ENCODE measurements at places on chromosomes 5 and 9.

- DNase-seq, result no peak
These were observed 51.4 kb downstream of the MRPL36 start for GRCh38 chr5:1748271-1748670.

- no peak for DNase-seq
These were observed 169.3 kb downstream of the PAX5 start for GRCh38 chr9:36864491-36865410.

DNA sequence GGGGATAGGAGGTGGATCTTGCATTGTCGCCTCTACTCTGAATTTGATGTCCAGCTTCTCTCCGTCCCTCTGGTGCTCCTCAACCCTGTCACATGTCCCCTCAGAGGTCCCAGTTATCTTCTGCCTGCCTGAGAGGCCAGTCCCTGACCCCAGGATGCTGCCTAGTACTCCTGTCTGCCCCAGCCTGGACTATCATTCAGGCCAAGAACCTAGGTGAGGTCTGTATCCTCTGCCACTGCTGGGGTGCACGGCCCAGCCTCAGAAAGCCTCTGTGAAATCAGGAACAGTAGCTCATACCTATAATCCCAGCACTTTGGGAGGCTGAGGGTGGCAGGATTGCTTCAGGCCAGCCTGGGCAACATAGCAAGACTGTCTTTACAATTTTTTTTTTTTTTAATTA is 8.6 kb downstream of the SPINK4 start:
- no peak for DNase-seq

DNA sequence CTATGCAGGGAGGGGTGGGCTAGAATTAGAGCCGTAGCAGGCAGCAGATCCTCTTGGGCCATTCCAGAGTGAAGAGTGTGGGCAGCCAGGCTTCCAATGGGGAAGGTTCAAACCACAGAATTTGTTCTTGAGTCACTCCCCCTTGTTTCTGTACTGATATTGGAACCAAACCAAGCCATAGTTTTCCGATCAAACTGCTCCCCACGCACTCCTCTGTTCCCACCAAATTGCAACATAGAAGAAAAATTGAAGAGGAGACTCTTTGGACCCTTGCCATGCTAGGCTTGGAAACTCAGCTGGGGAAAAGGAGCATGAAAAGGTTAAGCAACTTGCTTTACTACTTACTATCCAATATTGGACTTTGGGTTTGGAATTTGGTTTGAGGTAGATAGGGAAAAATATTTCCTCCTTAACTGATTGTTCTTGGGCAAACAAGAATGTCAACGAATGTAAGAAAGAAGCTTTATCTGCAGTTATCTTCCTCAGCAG is 165.8 kb upstream of the NR3C1 start:
- DNase-seq, result no peak

GRCh38 chr9:35618854-35619799 is 914 bp upstream of the CD72 start:
- peak; percentile 50 for DNase-seq

DNA sequence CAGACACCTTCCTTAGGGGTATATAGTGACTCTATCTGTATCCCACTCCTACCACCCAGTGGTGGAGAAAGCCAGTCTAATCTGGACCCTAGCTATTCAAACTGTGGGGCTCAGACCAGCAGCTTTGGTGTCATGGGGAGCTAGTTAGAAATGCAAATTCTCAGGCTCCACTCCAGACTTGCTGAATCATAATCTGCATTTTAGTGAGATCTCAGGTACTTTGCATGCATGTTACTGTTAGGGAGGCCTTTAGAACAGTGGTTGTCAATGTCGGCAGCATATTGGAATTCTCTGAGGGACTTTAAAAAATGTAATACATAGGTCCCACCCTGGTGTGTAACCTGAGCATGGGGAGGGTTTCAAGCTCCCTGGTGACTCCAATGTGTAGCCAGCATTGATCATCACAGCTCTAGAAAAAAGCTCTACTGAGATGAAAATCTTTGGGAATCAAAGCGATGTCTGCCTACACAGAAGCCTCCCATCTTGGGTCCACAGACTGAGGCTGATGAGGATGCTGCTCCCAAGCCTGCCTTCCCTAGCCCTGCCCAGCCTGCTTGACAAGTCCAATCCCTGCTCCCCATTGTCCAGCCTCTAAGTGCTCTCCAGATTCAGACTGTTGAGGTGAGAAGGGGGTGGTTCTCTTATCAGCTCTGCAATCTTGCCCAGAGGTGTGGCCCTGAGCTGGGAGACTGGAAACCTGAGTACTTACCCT is 11.9 kb upstream of the GM2A start:
- no peak for DNase-seq

GRCh38 chr5:143350341-143350740 is 53.1 kb downstream of the NR3C1 start:
- DNase-seq, result no peak

DNA sequence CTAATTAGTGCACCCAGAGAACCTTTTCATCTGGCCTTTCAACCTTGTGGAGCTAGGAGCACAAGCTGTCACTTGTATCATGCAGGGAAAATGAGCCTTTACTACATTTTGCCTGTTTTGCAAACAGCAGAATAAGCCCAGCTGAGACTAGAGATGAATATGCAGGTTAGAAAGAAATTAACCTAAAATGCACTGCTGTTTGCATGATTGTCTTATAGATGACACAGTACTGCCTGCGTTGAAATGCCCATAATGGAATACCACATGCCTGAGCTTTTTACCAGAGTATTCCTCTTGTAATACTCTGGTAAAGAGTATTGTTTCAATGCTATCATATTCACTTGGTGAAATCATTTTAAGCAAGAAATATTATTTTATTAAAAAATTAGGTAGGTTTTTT is 90.7 kb downstream of the SNX24 start:
- no peak for DNase-seq

GRCh38 chr5:42930934-42931333 is 109.2 kb downstream of the ANXA2R start:
- no peak for DNase-seq

DNA sequence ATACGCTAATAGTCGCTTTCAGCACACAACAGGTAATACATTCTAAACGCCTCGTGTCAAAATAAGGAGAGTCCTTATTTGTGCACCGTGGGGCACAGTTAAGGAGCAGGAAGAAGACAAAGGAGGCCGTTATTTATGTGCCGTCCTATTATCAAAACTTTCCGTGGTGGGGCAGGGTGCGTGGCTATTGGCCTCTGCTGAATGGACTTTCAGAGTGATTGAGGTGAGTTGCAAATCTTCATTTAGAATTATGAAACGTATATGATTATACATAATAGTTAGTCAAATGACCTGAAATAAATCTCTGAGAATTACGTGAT is 833 bp downstream of the C5orf24 start:
- DNase-seq, result peak; percentile 23

DNA sequence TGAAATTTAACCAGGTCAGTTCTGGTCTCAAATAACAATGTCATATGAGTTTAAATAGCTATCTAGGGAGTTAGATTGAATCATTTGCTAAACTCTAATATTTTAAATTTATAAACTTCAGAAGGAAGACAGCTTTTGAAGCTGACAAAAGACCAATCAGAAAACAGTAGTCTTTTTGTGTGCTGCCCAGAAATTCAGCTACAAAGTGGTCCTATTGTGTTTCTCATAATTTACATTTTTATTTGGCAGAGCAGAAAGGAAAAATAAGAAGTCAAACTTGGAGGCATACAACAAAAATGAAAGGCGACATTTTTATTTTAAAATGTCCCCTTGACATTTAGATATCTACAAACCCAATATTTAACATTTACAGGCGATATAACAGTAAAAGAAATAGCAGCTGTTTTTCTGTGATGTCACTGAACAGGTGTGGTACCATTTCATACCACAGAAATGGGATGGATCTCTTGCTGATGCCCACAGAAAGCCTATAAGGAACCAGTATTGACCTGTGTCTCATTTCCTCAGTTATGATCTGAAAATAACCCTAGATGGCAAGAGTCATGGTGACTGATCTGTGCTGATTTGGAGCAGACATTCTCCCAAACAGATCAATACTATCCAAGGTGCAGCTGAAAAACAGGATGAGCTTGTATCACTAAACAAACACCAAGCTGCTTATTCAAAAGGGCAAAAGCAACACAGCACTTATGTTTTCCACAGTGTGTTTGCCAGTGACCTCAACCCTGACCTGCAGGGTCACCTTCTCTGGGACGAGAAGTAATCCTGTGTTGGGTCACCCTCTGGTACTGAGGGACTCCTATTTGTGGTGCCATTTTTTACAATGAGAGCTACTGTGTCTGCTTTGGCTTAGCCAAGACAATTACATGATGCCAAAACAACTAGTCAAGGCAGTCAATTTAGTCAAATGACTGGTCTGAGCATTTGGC is 3.6 kb upstream of the FST start:
- DNase-seq, result no peak

DNA sequence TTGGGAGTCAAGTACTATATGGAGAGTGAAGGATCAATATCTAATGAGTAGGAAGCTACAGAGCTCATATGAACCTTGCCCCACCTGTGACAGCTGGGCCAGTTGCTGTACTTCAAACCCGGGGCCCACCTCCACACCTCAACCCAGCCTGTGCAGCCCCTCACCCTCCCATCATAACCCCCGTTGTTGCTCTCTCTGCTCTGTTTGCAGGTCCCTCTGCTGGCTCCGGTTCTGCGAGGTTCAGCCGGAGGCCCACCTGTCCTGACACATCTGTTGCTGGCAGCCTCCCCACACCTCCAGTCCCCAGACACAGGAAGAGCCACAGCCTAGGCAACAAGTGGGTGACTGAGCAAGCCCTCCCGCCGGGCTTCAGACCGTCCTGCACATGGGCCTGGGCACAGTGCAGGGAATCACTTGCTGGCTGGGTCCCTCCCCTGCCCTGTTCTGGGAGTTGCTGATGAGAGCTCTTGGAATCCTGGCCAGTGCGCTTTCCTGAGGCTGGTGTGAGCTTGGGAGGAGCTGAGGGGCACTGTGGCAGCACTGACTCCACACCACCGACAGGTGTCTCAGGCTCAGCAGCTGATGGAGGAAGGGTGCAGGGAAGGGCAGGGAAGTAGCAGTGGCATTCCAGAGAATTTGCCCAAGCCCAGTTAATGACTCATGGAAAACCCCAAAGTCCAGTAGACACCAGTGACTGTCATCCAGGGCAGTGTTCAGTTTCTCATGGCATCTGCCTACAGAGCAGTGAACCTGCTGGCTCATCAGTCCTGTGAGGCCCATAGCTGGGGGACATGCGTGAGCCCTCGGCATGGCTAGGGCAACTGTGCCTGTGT is 69.5 kb upstream of the GARNL3 start:
- no peak for DNase-seq

DNA sequence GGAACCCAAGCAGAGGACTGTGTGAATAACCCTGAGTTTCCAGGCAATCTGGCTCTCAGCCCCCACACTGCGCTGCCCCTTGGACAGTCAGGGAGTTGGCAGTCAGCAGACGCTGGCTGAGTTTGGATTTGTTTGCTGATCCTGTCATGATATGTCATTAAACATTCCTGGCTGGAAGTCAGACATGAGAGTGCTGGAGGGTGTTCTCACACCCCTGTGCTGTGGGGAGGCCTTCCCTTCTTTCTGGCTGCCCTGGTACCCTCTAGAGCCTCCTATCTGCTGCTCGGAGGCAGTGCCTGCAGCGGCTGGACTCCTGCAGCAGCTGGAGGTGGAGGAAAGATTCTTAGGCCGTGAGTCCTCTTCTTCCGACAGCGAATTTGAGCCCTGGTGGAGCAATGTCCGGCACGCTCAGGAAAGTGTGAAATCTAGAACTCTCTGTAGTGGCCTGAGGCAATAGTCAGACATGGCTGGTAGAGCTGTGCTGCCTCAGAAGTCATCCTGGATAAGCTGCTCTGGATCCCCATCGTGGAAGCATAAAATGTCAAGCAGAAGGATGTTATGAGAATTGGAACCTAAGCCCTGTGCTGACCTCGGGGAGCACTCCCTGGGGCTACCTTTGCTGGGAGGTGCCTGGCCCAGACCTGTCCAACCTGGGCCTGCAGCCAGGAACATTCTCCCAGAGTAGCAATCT is 72.0 kb downstream of the PDE8B start:
- DNase-seq, result no peak

- no peak for DNase-seq
These were observed 615.9 kb downstream of the CHSY3 start for GRCh38 chr5:130520211-130520610.

DNA sequence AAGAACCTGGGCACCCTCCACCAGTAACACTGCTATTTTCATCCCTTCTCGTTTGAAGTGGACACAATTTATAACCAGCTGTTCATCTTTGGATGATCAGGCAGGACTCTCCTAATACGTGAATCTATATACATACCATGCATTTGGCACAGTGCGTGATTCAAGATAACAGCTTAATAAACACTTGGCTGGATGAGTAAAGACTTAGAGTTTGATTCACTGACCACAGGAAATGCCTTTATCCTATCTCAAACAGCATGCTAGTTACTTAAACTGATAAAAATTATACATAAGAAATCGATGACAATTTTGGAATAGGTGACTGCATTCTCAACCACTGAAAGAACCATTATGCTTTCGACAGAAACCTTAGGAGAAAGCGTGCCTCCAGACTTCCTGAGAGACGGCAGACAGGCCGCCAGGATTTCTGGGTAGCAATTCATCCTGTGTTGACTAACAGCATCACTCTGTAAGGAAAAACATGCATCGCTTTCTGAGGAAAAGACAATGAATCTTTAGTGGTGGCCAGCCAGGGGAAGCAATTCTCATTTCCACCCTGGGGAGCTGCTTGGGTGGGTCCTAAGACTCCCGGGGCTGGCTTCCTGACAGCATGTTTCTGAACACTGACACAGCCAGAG is 9.7 kb downstream of the MRPL36 start:
- DNase-seq, result no peak

GRCh38 chr5:10635257-10635866 is 71.5 kb downstream of the ANKRD33B start:
- DNase-seq, result peak; percentile 88

DNA sequence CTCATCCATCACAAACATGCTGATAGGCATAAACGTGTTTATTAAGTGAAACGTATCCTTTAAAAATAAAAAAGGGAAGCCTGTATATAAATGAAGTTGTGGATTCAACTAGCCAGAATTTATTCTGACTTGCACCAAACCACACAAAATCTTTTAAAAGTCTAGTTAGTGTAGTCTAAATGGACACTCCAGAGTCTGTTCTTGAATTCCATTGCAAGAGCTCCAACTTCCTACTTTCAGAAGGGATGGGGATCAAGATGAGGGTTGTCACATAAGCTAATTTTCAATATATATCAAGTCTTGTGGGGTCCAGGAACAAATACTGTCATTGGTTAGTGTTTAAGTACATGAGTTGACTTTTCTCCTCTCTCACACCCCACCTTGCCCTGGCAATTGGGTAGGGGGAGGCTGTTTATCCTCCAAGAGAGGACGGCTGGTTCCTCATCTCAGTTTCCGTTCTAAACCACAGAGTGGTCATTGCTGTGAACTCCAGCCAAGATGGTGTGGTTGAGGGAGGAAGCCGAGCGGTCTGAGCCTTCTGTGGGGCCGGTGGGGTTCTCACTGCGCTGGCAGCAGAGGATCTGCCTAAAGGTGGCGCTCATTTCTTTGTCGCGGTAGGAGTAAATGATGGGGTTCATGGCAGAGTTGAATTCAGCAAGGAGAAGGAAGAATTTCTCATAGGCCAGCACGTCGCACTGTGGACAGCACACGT is 163.2 kb downstream of the LPAR1 start:
- no peak for DNase-seq

DNA sequence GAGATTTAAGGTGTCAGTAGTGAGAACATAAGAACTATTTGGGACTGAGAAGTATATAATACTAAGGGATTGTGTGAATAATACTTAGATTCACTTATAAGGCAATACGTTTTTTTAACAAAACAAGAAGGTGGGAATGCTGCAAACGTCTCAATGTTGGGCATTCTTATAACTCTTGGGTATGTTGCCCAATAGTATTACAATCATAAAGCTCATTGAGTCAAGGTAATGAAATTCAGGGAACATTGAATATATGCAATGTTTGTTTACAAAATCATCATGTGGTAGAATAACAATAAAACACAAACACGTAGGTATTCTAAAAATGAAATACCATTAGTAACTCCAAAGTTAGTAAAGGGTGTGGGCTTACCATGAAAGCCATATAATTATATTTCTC is 400.7 kb downstream of the KIAA0825 start:
- DNase-seq, result no peak
